Mesenteric fat pad (tissue), 1 donor: ENCODE measurements at places on chromosomes 6 and 20. TPM values are rescaled to one million over a fixed set of nuclear protein-coding genes. Genes with fewer than 3 reads are reported as not detected.

Gene POPDC3
- 9.7 TPM for total RNA-seq

Gene SLC44A4
- 0.51 TPM for total RNA-seq

Gene CLDN20
- not detected for total RNA-seq

Gene MMS22L
- total RNA-seq = 6.0 TPM

Gene TAGAP
- total RNA-seq = 5.7 TPM

Gene NOX3
- not detected for total RNA-seq

Gene FAM83C
- not detected for total RNA-seq

Gene HSPA12B
- 28.0 TPM for total RNA-seq

Gene C6orf163
- 3.1 TPM for total RNA-seq

Gene SIRPD
- 0.42 TPM for total RNA-seq

Gene ADGRF1
- total RNA-seq = not detected

Gene PAK5
- not detected for total RNA-seq

Gene TNFRSF6B
- 4.7 TPM for total RNA-seq

Gene PRR18
- total RNA-seq = 1.0 TPM

Gene HCRTR2
- not detected for total RNA-seq

Gene FRK
- 0.80 TPM for total RNA-seq

Gene SLPI
- total RNA-seq = 16.5 TPM

Gene MAP7
- 5.2 TPM for total RNA-seq

Gene EPM2A
- total RNA-seq = 12.8 TPM

Gene PNPLA1
- total RNA-seq = 0.32 TPM

Gene FAM184A
- total RNA-seq = 4.8 TPM

Gene CALHM4
- not detected for total RNA-seq
